ENCODE measurements at places on chromosomes 1 and 21.

- DNase-seq, result no peak
These were observed 166.7 kb downstream of the UCK2 start for GRCh38 chr1:165994107-165994506.

- DNase-seq, result no peak
These were observed at the start of gene OR2L5 for GRCh38 chr1:248013229-248013710. TSS of gene OR2L5 (plus strand) at chr1:248013660. CDS start at chr1:248021948, 8,288 bp downstream.

- DNase-seq, result no peak
These were observed 34.9 kb downstream of the CDC14A start for GRCh38 chr1:100387209-100387608.

GRCh38 chr1:111656086-111657017 is 36.8 kb downstream of the RAP1A start:
- no peak for DNase-seq

GRCh38 chr1:65066766-65067490 is 81.1 kb upstream of the AK4 start:
- DNase-seq, result peak; percentile 54

GRCh38 chr1:221069178-221069903 is 190.1 kb downstream of the HLX start:
- no peak for DNase-seq

DNA sequence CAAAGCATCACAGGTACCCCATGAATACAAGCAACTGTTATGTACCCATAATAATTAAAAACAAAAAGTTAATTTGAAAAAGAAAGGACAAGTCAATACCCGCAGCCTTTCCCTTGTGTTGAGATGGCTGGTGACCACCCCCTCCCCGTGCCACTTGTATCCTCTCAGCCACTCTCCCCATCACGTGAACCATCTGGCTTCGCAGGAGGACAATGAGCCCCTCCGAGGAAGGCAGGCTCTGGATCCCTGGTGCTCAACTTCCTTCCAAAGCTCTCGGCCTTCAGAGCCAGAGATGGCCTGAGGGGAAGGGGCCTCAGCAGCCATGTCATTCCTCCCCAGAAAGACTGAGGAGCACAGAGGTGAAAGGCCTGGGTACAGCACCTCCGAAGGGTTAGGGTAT is 120.4 kb upstream of the RAB4A start:
- no peak for DNase-seq

DNA sequence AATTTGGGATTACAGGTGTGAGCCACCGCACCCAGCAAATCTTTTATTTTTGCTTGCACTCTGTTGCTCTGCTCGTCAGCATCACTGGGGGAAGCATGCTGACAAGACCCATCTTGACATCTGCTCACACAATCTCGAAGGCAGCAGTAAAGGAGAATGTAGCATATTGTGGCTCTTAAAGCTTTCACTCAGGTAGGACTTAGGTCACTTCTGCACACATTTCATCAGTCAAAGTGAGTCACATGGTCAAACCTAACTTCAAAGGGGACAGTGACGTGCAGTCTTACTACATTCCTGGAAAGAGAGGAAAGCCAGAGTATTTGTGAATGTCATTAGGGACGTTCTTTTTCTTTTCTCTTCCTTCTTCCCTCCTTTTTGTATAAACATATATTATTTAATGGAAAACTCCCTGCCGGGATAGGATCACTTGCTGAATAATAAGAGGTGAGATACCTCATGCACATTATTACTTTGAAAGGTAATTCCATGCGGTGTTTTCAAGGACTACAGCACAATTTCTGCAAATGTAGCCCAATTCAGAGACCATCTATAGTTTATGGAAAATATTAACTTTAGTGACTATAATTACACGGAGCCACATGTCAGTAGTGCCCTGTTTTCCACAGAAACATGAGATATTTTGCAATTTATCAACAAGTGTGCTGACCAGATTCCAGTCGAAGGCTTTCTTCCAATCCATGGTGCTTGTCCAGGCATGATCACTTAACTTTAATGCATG is 19.3 kb upstream of the ACBD6 start:
- DNase-seq, result no peak

- DNase-seq, result no peak
These were observed 83.1 kb upstream of the WNT4 start for GRCh38 chr1:22225858-22226589.

GRCh38 chr1:52424231-52424636 is 19.8 kb downstream of the PRPF38A start:
- no peak for DNase-seq

- no peak for DNase-seq
These were observed 2.7 kb downstream of the POU2F1 start for GRCh38 chr1:167223144-167224103.

DNA sequence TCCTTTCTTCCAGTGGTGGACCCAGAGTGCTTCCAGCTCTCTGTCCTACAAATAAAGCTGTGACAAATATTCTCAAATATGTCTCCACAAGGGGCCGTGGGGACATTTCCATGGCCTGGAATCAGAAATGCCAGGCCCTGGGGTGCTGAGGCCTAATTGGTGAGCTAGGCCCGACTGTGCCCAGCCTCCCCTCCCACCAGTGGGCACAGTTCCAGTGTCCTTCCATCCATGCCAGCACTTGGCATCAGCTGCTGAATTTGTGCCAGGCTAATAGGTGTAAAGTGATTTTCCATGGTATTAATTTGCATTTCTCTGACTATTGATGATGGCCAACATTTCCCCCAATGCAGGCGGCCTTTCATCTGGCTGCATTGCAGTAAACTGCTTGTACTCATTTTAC is 48.5 kb upstream of the B3GALT5 start:
- no peak for DNase-seq

DNA sequence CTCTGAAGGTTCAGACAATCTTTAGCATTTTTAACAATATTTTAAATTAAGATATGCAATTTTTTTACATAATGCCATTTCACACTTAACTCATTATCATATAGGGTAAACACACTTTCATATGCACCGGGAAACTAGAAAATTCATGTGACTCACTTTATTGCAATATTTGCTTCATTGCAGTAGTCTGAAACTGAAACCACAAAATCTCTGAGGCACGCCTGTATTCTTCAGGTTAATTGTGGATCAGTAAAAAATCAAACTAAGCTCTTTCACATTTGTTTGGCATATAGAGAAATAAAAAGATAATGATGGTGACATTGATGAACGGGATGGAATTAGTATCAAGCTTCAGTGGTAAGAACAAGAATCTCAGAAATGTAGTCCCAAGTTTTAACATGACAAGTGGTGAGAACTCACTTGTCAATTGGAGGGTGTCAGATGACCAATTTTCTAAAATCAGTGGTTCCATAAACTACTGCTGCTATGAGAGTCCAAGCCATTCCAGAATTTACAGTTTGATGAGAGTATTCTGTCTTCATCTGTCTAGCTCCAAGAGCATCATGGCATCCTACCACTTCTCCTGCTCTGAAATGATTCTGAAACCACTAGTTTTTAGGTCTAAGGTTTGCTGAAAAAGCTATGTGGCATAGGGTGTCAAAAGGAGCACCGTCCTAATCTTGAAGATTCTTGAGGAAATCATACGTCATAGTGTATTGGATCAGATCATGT is 281.0 kb downstream of the PTPRC start:
- DNase-seq, result no peak

DNA sequence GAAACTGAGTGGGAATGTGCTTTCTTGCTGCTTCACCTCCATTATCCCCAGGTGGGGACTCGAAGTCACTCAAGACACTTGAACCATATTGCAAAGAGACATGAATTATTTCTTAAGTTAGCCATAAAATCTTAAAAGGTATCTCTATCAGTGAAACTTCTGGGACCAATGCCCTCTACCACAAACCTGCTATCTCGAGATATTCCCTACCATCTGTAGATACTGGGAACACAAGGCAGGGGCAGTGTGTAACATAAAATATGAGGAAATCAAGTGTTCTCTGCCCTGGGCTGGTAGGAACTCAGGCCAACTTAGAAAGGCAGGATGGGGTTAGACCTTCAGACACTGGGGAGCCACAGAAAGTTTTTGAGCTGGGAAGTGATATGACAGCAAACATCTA is 1.3 kb upstream of the CD58 start:
- DNase-seq, result no peak

GRCh38 chr1:232393010-232393409 is 236.9 kb downstream of the SIPA1L2 start:
- no peak for DNase-seq

- DNase-seq, result no peak
These were observed 889.7 kb downstream of the ADGRL2 start for GRCh38 chr1:82690411-82690810.

DNA sequence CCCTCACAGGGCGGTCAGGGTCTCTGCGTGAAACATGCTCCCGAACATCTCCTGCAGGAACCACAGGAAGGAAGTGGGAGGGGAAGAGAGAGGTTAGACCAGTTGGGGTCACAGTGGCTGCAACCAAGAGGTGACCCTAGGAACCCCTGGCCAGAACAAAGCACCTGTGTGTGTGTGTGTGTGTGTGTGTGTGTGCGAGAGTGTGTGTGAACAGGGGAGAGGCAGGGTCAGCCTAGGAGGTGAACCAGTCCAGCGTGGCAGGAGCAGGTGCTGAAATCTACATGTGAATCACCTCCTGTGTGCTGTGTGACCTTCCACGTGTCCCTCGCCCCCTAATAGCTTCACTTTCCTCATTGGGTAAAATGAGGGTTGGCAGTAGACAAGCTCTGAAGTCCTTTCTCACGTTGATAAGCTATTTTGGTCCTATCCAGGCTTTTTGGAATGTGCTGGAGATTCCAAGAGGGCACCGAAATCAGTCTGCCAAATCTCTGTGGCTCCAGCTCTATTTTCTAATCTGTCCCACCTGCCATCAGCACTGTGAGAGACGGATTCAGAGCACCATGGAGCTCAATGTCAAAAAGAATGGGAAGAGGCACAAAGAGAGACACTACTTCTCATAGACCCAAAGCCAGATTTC is 27.8 kb downstream of the SLC26A9 start:
- DNase-seq, result no peak

DNA sequence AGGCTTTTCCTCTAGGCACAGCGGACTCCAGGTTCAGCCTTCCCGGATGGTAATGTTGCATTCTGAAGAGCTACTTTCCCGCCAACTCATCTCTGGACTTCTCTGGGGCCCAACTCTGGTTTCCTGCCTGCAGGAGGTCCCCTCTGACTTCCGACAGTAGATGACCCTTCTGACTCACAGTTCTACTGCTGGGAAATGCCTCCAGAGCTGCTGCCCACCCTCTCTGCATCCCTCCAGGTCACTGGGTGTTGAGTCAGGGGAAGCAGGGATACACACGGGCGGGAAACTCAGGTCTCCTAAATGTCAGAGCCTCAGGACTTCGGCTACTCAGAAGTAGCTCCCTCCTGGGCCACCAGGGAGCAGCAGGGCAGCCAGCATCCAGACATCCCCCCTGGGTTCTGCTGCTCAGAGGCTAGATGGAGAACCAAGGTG is 2.1 kb upstream of the KIF21B start:
- DNase-seq, result no peak

- DNase-seq, result no peak
These were observed 113.3 kb downstream of the KIAA0319L start for GRCh38 chr1:35443768-35444518.

GRCh38 chr1:116777831-116778830 is 23.9 kb downstream of the CD2 start:
- DNase-seq, result no peak

- DNase-seq, result no peak
These were observed 3.2 kb upstream of the CRYBG2 start for GRCh38 chr1:26357121-26357602.

GRCh38 chr1:53482441-53483153 is 23.4 kb downstream of the DMRTB1 start:
- DNase-seq, result no peak

GRCh38 chr1:216175714-216176113 is 247.5 kb downstream of the USH2A start:
- DNase-seq, result no peak

- no peak for DNase-seq
These were observed 167.2 kb upstream of the ATP1B1 start for GRCh38 chr1:168939110-168939946.

Measured in stimulated activated CD8-positive, alpha-beta memory T cell treated with anti-CD3 and anti-CD28 coated beads, Interleukin-4, amount 100 ng/mL, for 1 hour (primary cell).